Esophagus mucosa (tissue), 1 donor: ENCODE measurements at places on chromosomes 13 and 19.

DNA sequence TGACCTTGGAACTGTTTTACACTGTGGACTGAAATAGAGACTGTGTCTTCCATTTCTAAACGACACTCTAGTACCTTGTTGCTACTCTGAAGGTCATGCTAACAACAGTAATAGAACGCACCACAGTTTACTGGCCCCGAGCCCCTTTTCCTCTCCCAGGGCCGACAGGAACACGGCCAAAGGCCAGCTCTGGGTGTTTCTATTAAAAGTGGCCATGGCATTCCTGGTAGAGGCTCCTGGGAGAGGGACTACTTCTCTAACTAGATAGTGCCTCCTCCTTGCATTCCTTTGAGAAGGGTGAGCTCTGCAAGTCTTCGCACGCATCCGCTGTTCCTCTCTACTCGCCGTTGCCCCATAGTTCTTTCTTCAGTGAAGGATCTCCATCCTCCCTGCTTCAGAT lies 18.7 kb upstream of the SIAH3 start:
- ATAC-seq: no peak

GRCh38 chr13:110405597-110406450 lies 98.7 kb downstream of the COL4A2 start:
- no peak for ATAC-seq

DNA sequence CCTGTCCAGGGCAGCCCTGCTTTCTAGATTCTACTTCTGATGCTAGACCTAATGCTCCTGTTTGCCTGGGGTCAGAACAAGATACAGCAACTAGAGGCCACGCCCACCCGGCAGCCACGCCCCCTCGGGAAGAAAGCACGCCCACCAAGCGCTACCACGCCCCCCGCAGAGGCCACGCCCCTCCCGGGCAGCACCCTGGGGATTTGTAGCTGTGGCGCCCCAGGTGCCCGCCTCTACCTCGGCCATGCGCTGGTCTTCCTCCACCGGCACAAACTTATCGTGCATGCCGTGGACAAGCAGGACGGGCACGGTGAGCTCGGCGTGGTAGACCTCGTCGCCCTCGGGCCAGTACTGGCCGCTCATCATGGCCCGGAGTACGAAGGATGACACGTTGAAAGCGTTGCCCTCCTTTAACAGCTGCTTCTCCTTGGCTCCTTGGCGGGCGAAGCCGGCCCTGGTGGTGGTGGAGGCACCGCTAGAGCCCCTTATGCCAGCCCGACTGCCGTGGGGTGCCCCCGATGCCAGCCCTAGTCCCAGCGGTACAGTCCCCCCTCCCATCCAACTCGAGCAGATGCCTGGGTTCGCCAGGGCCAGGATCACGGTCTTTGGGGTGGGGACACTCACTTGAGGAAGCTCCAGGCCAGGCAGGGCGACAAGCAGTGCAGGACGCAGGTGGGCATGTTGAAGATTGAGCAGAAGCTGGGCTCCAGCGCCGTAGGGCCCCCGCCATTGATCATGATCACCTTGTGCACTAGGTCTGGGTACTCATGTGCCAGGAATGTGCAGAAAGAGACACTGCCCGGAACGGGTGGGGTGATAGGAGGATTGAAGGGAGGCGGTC lies 9.0 kb downstream of the ABHD8 start:
- ATAC-seq: peak; percentile 17

DNA sequence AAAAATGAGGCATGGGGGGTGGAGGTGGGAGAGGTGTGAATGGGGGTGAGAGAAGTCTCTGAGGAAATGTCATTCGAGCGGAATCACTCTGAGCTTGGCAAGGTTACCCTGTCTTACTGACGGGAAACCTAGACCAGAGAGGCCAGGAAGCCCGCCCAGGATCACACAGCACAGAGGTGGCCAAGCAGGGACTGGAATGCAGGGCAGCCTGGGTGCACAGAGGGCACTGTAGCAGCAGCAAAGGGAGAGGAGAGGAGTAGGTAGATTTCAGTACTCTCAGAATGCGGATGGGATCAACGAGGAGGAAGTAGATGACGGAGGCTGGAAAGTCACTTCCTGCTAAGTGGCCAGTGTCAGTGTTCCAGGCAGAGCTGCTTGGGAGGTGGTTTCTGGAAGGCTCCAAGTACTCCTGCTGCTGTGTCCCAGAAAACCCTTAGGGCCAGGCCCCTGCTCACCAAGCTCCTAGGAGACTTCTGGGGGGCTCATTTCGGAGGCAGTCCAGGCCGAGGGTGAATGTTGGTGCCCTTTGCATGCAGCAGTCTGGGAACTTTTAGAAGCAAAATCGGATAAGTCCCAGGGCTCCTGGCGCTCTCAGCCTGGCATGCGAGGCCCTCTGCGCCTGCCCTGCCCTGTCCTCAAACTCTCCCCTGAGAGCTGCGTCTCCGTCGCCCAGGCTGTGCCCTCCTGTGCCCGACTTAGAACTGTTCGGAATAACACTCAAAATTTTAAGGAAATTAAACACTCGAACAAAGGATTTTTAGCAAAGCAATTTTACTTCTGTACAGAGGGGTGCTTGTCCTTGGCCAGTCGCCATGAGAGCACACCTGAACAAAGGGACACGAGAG lies 33.5 kb downstream of the DNM2 start:
- peak; percentile 54 for ATAC-seq

GRCh38 chr13:61110732-61111131 lies 304.9 kb downstream of the PCDH20 start:
- no peak for ATAC-seq

- ATAC-seq: no peak
Measured at GRCh38 chr19:12111943-12112637, 28.1 kb downstream of the ZNF20 start.

GRCh38 chr13:85974608-85975366 lies 175.6 kb upstream of the SLITRK6 start:
- no peak for ATAC-seq

DNA sequence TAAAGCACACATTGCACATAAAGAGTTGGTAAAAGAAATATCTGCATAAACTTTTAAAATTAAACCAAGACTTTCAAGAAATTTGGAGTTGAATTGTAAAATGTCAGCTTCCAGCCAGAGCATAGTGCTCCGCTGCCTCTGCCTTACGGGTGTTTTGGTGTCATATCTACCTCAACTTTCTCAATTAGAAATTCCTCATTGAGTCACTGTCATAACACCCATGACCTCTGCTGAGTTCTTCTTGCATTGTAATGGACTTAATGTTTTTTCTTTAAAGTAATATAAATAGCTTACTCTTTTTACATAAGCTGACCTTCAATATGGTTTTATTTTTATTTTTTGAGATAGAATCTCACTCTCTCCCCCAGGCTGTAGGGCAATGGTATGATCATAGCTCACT lies 551.0 kb upstream of the NBEA start:
- no peak for ATAC-seq

GRCh38 chr13:38334845-38335244 lies 14.8 kb upstream of the UFM1 start:
- no peak for ATAC-seq

- ATAC-seq: no peak
Measured at GRCh38 chr13:35531526-35531925, 55.0 kb upstream of the MAB21L1 start.

GRCh38 chr13:114096811-114097211 lies 35.6 kb downstream of the RASA3 start:
- no peak for ATAC-seq

GRCh38 chr19:15091918-15092753 lies 10.1 kb downstream of the OR1I1 start:
- ATAC-seq: peak; percentile 58

- peak; percentile 46 for ATAC-seq
Measured at GRCh38 chr19:46618670-46619231, 6.1 kb downstream of the PTGIR start.

- peak; percentile 87 for ATAC-seq
Measured at GRCh38 chr19:5308451-5309437, 31.9 kb downstream of the PTPRS start.

- ATAC-seq: no peak
Measured at GRCh38 chr19:55479045-55479444, 2.6 kb downstream of the ZNF628 start.
